ENCODE measurements at places on chromosomes 4 and X.

GRCh38 chr4:112800001-112800400 is 163.1 kb downstream of the LARP7 start:
- no peak for DNase-seq

- DNase-seq: no peak
Observed at GRCh38 chr4:57373991-57374390, 263.8 kb upstream of the IGFBP7 start.

DNA sequence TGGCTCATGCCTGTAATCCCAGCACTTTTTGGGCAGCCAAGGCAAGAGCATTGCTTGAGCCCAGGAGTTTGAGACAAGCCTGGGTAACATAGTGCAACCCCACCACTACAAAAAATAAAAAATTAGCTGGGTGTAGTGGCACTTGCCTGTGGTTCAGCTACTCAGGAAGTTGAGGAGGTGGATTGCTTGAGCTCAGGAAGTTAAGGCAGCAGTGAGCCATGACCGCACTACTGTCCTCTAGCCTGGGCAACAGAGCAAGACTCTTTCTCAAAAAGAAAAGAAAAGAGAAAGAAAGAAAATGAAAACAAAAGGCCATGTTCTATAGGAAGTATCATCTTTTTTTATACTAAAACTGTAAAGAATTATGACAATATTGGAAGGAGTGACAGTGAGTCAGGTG is 38.5 kb downstream of the NEK1 start:
- DNase-seq: no peak

DNA sequence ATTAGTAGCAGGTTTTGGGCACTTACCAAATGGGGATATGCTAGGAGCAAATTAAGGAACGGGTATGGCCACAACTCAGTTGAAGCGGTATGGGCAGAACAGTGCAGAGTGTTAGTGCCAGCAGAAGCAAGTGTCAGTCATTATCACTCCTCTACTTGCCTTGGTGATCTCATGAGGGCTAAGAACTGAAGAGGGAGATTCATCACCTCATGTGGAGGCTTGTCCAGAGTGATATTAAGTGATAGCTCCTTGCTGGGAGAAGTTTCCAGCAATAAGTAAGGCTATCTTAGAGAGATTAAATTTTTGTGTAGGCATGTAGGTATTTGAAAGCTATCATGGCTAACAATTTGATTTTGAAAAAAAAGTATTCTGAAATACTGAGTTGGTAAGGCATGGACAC is 615.4 kb upstream of the SMIM31 start:
- DNase-seq: no peak

GRCh38 chr4:173909294-173909693 is 374.2 kb downstream of the FBXO8 start:
- DNase-seq: no peak

DNA sequence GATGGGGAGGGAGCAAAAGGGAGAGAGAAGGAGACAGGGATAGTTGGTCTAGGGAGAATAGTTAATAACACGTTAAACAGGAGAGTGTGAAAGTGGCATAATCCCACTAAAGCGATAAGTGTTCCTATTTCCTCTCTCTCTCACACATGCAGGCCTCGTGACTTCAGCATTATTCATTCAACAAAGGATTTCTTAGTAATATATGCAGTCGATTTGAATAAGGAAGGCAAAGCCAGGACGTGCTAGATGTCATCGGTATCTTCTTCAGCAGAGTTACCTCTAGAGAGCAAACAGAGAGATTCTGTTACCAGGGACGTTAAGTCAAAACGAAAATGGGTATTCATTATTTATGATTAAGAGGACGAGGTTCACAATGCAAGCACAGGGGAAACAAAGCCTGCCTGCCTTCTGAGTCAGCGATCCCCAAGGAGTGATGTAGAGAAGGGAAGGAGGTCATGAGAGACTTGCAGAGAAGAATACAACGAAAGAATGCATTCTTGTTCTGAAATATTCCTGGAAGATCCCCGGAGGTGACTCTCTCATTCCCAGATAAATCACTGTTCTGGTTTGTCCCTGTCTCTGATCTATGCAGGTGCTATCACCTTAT is 1048.4 kb downstream of the NLGN4X start:
- DNase-seq: no peak

- DNase-seq: no peak
Observed at GRCh38 chrX:69237236-69237635, 72.0 kb upstream of the PJA1 start.

DNA sequence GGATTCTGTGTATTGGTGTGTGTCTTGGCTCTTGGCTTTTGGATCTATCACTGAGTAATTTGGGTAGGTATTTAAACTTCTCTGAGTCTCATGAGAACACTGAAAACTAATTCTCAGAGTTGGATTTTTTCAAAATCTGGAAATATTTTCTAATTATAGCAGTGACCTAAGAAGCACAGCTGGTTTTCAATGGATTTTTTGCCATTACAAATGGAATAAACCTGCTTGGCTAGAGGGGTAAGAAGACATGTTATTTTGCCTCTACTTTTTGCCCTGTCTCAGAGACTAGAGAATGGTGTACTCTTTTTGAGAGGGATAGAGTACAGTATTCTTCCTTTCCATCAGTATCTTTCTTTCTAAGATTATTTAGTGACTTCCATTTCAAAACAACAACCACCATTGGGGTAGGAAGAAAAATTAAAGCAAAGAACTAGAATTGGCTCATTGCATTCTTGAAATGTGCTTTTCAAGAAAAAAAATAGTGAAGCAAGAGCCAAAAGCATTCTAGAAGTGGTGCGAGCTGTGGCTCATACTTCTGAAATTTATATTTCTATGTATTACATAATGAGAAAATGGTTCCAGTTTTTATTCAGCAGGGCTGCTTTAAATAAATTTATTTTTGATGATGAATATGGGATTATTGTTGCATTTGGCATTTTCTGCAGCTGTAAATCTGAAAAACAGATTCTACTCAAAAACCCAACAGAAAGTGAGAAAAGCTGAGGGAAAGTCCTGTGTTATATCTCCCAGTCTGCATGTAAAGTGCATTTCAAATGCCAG is 850.2 kb upstream of the SLIT2 start:
- no peak for DNase-seq

DNA sequence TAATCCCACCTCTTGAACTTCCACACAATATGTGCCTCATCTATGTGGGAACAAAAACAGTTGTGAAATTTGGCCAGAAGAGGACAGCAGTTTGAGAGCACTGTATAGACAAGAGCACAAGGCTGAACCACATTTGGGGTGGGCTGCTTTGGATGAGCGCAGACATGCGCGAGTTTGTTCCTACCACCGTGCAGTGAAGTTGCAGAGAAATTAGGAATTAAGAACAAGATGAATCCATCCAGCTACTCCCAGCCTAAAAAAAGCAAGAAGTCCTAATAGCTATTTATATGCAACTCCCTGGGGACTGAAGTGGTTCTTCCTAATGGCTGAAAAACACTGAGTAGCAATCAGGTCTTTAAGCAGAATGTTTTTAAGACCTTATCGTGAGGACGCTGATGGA is 1.0 kb downstream of the GAB3 start:
- DNase-seq: no peak

DNA sequence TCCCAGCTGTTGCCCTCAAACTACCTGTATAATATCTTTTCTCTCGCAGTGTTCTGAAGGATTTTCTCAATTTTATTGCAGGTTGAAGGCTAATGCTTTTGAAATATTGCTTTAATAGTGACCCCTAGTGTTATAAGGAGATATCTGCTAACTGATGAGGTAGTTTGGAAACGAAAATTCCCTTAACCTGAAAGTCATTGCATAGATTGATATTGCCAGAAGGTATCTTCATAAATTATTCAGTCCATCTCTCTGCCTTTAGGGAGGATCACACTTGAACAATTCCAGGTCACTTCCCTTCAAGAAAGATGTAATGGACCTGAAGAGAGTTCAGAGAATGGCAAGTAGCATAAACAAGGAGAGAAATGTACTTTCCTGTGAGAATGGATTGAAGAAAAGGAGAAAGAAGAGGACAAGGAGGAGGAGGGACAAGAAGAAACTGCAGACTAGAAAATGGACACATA is 44.1 kb downstream of the TIGD4 start:
- no peak for DNase-seq

- no peak for DNase-seq
Observed at GRCh38 chr4:10535912-10536311, 78.7 kb upstream of the ZNF518B start.

DNA sequence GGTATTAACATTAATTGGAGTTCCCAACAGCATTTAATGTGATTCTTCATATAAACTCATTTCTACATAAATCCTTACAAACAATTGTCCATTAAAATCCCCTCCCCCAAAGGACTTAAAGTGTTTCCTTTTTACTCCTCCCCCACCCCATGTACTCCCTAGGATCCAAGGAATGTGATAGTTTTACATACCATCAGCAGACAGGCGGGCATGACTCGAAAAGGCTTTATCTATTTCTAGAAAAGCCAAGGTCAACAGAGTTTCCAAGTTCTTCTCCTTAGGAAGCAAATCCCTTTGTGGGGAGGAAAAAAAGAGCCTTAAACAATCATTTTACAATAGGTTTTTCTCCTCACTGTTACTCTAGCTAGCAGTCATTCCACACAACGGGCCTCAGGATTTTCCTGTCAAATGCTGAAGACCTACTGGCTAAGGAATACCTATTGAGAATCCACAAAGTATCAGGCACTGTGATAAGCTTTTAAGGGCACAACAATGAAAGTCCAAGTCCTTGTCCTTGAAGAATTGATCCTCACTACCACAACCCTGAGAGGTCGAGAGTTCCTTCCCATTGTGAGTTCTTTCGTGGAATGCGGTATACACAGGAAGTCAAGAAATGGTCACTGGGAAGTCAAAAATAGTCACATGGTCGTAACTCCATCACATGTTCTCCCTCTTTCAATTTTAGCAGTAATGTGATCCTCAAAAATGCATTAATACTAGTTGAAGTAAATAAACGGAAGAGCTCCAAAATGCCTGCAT is 7.2 kb downstream of the PPM1K start:
- no peak for DNase-seq

- DNase-seq: no peak
Observed at GRCh38 chr4:71533121-71533520, 194.3 kb downstream of the SLC4A4 start.

GRCh38 chr4:24887881-24888430 is 24.9 kb downstream of the CCDC149 start:
- no peak for DNase-seq

DNA sequence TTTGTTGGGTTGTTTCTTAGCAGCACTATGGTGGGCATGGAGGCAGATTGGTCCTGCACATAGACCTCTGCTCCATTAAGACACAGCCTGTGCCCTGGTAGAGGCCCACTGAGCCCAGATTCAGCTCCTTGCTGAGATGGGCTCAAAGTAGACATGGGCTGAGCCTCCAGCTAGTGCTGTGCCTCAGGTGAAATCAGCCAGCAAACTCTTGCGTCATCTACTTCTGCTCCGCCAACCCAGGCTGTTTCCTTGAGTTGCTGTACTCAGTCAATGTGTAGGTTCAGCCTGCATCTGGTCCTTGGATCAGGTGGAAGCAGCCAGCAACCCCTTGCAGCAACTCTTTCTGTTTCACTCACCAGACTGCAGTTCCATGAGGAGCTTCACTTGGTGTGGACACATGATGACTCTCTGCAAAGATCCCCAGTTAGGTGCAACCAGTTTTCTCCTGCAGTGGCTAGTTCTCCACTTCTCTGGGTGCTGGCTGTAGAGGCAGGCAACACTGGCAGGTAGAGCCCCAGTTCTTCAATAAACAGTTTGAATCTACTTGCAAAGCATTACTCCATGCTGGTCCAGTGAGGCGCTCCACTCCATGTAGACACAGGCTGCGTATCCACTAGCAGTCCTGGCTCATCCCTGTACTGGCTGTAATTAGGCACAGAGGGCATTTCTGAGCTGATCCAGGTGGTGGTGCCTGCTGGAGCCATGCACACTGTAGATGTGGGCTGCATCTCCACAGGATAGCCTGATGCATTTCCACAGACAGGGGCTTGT is 199.0 kb upstream of the MAMLD1 start:
- DNase-seq: no peak

- no peak for DNase-seq
Observed at GRCh38 chr4:96354036-96354712, 514.3 kb downstream of the PDHA2 start.

DNA sequence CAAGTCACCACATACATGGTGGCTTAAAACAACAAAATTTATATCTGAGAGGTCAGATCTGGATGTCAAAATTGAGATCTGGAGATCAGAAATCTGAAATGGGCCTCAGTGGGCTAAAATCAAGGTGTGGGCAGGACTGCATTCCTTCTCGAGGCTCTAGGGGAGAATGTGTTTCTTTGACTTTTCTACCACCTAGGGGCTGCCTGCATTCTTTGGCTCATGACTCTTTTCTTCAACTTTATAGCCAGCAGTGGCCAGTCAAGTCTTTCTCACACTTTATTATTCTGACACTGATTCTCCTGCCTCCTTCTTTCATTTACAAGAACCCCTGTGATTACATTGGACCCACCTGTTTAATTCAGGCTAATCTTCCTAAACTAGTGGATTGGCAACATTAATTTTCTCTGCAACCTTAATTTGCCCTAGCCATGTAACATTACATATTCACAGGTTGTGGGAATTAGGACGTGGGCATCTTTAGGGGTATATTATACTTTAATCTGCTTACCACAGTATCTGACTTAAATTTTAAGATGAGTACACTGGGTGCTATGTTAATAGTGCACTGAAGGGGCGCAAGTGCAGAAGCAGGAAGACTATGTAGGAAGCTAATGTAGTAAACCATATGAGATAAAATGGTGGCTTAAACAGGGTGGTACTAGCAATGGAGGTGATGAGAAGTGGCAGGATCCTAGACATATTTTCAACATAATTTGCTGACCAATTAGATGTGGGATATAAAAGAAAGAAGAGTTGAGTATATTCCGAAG is 188.0 kb downstream of the SLC4A4 start:
- DNase-seq: no peak

- DNase-seq: no peak
Observed at GRCh38 chr4:144647590-144647989, 1.6 kb downstream of the HHIP start.
